Karpas-422 (cell line): ENCODE measurements at places on chromosomes 7 and 10. TPM values are rescaled to one million over a fixed set of nuclear protein-coding genes. Genes with fewer than 3 reads are reported as not detected.

The KCNMA1 gene
- total RNA-seq, result 13.2 and 31.3 TPM in 2 replicates

The IDI2 gene
- total RNA-seq, result not detected in 2 replicates

The DGKB gene
- not detected in 2 replicates for total RNA-seq

The EIF5AL1 gene
- 0.11 TPM in 1 of 2 replicates, not detected in the other for total RNA-seq

The GRM8 gene
- total RNA-seq, result not detected in 2 replicates

The LEP gene
- total RNA-seq, result not detected in 2 replicates

The MMS19 gene
- 45.2 and 56.0 TPM in 2 replicates for total RNA-seq

The LMOD2 gene
- not detected in 2 replicates for total RNA-seq

The PDE1C gene
- not detected in 2 replicates for total RNA-seq

The DGKI gene
- total RNA-seq, result not detected in 2 replicates

The FAM13C gene
- not detected in 2 replicates for total RNA-seq

DNA sequence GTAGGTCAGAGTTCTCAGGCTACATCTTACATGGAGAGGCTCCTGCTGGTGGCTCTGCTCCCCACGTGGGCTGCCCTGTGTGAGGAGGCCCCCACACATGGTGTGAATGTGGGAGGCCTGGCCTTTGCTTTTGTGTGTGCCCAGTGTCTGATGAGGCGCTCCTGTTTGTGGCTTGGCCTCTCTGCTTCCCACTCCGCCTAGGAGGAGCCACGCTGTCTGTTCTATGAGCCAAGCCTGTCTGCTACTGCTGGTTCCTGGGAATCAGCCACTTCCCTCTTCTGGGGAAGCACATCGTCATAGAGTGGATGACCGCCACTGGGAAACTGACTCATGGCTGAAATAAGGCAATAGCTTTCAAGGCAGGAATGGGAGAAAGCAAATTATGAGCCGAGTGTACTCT is 87.1 kb downstream of the CYP26A1 start:
- DNase-seq, result no peak

GRCh38 chr7:108178398-108178797 is 48.2 kb upstream of the LAMB4 start:
- DNase-seq, result no peak

GRCh38 chr7:505171-505570 is 14.5 kb downstream of the PDGFA start:
- no peak for DNase-seq

DNA sequence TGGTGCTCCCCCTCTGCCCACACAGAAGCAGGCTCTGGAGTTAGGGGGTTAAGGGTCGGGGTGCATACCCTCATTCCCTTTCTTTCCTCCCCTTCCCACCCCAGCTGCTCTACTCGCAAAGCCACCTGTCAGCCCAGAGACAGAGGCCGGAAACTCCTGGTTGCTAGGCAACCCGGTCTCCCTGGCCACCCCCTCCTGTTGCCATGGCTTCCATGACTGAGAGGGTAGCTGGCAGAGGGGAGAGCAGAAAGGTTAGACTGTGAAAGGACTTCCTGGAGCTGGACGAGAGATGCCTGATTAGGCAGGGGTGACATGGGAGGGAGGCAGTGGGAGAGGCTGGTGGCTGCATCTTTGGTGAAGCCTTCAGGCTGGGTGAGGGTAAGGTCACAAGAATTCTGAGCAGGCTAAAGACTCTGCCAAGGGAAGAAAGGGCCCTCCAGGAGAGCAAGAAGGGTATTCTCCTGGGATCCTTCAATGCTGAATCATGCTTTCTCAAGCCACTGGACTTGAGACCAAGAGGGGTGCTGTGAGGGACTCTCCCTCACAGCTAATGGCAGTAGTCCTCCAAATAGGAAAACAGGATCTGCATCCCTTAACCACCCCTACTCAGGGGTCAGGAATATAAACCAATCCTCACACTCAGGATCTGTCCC is 5.4 kb downstream of the PSD start:
- DNase-seq, result peak; percentile 74

DNA sequence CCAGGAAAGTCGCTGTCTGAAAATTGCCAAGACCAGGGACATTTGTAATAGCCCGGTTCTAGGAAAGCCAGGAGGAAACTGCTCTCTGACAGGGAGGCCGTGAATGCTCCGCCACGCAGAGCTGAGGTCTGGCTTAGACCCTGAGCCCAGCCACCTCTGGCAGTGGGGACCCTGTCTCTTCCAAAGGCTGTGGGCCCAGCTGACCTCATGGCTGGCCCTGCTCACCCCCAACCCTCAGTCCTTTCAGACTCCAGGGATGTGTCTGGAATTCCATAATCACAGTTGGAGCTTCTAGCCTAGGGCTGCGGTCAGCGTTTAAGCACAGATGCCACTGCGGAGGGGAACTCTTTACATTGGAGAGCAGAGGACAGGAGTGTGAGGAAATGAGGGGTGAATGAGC is 6.6 kb upstream of the VIPR2 start:
- DNase-seq, result no peak

- DNase-seq, result no peak
Measured at GRCh38 chr7:34115503-34115902, 210.2 kb downstream of the BMPER start.

DNA sequence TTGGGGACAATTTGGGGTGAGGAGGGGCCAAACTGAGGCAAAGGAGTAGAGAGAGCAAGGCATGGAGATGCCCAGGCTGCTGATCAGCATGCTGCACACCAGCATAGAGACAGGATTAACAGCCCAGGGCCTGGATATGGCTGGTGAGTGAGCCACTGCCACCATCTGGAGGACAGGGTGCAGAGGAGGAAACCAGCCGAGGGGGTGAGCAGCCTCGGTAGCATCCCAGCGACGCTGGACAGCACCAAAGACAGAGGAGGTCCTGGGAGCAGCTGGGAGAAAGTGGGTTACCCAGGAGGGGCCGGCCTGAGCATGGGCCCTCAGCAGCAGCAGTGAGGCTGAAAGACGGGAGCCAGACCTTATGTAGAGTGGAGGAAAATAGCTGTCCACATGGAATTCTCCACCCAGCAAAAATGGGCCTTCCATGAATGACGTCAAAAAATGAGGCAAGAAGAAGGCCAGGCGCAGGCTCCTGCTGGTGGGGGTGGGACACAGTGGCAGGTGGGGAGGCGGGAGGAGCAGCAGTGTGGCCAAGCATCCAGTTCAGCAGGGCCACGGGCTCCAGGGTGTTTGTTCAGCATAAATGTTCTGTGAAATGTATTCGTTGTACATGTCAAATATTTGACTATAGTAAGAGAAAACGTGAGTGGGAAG is 16.7 kb downstream of the RET start:
- DNase-seq, result no peak

DNA sequence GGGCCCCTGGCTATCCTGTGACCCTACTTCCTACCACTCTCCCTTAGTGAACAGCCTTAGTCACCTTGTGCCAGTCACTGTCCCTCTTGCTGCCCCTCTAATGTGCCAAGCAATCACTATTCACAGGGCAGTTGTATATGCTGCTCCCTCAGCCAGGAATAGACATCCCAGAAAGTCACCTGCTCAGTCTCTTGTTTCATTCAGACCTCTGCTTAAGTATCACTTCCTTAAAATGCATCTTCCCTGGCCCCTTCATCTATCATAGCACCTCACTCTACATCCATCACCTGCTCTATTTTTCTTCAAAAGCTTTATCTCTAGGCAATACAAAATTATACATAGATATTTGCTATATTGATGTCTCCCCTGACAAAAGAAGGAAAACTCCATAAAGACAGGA is 328.4 kb upstream of the NFE2L3 start:
- DNase-seq, result peak; percentile 70

DNA sequence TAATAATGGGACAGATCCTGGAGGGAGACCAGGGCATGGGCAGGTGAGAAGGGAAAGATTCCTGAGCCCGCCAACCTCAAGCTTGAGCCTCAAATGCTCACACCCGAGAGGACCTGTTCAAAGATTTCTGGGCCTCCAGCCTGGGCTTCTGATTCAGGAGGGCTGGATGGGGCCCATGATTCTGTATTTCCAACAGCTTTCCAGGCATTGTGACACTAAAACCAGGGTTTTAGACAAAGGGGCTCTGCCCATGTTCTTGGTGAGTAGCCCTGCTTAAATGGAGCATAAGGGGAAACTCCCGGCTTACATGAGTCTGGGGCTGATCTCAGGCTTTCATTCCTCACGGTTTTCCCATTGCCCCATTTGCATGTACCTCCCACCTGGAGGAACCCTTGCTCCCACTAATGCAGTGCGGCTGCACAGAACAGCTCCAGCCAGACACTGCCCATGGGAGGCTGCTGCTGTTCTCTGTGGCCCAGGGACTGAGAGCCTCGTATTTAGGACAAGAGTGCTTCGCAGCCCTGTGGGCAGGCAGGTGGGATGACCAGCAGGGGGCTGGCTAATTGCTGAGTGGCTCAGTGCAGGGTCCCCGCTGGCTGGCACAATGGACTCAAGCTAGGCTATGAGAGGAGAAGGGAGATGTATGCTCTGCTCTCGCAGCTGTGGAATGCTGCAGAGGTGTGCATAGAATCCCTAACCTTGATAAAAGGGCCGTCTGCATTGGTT is 135.3 kb upstream of the COBL start:
- DNase-seq, result no peak

DNA sequence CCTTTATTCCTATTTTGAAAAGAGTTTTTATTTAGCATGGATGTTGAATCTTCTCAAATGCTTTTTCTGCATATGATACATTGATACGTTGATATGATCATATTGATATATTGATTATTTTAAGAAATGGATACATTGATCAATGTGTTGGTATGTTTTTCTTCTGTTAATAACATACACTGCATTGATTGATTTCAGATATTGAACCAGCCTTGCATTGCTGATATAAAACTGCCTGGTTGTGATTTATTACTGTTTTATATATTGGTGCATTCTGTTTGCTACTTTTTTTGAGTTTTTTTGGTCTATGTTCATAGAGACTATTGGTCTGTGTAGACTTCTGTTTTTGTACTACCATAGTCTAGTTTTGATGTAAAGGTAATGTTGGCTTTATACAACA is 26.8 kb upstream of the RABGEF1 start:
- no peak for DNase-seq

DNA sequence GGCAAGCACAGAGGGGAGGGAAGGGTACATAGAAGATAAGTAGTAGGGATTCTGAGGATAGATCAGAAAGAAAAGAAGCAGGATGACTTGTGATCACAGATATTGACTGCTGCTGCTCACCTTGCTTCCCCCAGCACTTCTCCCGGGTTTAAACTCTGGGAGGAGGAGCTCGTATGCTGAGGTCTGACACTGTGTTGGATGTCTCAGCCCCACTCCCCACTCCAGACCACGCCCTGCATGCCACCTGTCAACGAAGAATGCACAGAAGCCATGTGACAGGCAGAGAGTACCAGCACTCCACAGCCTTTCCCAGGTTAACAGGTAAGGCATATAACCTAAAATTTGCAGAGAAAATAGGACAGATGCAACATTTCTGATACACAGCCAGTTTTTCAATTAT is 388.9 kb downstream of the TNS3 start:
- no peak for DNase-seq

DNA sequence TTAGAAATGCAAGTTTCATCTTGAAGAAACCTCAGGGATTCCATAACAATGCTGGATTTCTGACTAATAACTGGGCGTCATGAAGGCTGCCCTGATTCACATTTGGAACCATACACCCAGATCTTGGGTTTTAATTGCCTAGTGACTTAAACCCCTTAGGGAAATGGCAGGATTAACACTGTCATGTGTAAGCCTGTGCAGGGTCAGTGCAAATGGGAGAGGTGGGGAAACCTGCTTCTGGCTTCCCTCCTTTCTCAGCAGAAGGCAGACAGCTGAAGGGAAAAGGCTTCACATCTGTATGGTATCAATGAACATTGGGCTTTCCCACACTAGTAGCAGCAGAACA is 364.2 kb downstream of the ANKRD30A start:
- no peak for DNase-seq

DNA sequence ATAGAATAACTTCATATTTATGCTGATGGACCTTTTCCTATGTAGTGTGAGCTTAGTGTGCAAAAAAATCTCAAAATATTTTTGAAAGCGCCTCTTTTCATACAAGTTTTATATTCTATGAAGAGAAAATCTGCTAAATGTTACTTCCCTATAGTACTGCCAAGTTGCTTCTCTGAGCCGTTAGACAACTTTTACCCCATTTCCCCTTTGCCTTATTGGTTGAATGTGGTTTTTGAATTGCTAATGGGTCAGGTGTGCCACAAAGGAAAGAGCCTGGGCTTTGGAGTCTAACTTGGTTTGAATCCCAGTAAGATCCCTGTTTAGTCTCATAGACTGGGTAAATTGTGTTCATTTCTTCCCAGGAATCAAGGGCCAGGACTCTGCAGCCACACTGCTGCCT is 261.5 kb downstream of the SNX10 start:
- DNase-seq, result no peak

GRCh38 chr7:135386776-135387175 is 123.1 kb downstream of the CNOT4 start:
- DNase-seq, result no peak
